ENCODE measurements at places on chromosomes 16 and 17.

DNA sequence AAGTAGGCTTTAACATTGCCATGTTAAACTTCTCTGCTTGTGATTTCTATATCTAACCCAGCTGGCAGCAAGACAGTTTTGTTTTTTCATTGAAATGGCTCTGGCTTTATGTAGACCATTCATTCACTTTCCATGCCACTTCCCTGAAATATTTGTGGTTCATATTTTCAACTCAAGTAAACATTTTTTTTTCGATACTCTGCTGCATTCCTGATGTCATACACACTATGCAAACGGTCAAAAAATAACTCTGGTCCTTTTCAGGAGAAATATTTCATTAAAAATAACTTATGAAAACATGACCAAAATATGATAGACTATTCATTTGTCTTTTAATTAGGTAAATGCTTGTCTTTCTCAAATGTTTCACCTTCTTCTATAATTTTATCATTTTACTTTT lies 116.3 kb downstream of the USP22 start:
- DNase-seq = no peak

- no peak for DNase-seq
Observed at GRCh38 chr16:76201385-76201784, 75.8 kb upstream of the CNTNAP4 start.

DNA sequence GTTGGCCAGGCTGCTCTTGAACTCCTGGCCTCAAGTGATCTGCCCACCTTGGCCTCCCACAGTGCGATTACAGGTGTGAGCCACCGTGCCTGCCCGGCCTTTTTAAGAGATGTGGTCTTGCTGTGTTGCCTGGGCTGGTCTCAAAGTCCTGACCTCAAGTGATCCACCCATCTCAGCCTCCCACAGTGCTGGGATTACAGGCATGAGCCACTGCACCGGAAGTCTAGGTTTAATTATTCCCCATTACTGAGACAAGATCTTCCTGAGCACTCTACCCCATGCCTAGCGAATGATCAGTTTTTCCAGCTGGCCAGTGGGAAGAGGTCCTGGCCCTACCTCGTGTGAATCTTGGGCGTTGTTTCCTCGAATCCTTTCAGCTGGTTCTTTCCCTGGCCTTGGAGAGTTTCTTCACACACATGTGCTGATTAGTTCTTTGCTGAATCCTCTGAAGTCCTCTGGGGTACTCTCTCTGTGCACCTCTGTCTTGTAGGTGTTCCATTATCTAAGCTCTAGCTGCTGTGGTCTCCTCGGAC lies 18.9 kb downstream of the C16orf54 start:
- DNase-seq = no peak

DNA sequence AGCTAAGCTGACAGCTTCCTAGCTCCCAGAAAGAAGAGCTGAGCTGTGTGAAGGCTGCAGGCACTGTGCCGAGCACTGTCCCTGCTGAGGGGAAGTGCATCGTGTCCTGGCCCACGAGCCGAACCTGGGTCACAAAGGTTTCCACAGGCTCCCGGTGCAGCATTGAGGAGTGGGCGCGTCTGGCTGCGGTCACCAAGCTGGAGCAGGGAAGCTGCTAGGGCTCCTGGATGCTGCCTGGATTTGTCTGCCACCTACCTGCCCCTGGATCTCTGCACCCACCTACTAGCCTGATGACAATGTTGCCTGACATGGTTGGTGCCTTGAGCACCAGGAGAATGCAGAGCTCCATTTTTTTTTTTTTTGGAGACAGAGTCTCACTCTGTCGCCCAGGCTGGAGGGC lies 6.5 kb upstream of the SRRM2 start:
- no peak for DNase-seq

DNA sequence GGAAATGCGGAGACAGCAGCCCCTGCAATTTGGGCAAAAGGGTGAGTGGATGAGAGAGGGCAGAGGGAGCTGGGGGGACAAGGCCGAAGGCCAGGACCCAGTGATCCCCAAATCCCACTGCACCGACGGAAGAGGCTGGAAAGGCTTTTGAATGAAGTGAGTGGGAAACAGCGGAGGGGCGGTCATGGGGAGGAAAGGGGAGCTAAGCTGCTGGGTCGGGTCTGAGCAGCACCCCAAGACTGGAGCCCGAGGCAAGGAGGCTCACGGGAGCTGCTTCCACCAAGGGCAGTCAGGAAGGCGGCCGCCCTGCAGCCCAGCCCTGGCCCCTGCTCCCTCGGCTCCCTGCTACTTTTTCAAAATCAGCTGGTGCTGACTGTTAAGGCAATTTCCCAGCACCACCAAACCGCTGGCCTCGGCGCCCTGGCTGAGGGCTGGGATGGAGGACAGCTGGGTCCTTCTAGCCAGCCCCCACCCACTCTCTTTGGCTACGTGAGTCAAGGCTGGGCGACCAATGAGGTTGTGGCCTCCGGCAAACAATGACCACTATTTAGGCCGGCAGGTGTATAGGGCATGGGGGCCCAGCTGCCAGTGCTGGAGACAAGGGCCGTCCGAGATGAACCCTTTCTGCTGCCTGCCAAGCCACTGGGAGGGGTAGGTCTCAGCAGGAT lies 507 bp downstream of the SERPINF1 start:
- DNase-seq = peak; percentile 57

DNA sequence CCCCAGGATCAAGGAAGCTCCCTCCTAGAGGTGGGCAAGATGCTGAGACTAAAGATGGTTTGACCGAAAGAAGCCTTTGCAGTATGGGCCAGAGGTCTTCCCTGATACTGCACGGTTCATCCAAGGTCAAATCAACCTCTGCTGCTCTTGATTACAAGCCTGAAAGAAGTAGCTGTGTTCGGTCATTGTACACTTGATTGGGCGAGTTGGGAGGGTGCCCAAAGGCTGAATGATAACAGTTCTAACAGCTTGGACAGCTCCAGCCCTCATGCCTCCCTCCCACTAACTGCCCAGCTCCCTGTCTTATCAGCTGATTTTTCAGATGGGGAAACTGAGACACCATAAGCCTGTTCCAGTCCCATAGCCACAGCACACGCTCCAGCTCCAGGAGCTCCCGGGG lies 42.8 kb downstream of the ABCC12 start:
- DNase-seq = no peak

DNA sequence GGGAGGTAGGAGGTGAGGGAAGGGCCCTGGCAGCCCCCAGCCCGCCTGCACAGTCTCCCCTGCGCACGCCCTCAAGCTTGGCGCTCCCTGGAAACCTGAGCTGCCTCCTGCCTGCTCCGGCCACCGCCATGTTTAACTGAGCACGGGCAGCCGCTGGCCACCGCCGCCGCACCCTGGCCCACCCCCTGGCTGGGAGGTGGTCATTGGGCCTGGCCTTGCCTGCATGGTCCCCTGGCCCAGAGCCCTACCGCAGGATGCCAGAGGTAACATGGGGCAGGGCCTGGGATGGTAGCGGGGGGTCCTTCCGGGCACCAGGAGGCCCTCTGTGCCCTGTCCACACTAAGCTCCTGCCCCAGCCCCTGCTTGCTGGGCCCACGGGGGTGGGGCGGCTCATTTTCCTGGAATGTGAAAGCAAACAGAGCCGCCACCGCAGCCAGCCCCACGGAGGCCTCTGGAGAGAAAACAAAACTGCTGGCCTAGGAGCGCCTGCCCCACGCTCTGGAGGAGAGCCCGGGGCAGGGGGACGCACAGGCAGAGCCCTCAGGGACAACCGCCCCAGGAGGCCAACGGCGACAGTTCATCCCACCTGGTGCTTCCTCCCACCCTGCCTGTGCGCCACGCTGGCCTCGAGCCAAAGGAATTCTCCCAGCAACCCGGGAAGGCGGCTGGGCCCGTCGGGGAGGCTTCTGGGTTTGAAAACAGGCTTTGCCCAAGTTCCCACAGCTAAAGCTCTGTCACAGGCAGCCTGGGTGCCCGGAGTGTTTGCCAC lies 8.9 kb downstream of the NHERF2 start:
- peak; percentile 39 for DNase-seq

DNA sequence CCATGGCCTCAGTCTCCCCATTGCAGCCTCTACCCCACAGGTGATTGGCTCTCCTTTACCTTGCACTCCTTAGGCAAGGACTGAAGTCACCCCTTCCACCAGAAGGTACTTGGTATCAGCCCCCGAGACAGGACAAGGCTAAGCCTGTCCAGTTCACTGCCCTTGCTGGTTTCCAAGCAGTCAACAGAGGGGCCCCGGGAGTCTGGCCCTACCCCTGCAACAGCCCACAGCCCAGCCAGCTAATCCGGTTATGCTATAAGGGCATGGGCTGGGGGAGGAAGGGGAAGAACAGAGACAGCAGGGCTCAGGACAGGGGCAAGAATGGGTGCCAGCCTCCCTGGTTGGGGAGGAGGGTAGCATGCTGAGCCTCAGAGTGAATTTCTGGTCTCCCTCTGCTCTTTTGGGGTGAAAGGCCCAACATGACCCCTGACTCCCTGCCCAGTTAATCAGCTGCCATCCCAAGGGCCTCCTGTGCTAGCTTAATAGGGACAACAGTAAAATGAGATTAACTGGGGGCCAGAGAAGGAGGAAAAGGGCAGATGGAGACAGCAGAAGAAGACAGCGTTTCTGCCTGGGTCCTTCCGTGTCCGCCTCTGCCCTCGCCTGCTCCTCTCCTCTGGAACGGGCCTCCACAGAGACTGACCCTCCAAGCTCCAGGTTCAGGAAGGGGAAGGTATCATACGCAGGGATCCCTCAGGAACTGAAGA lies 10.7 kb downstream of the DLG4 start:
- DNase-seq = no peak

GRCh38 chr17:49987681-49988441 lies 7.2 kb downstream of the DLX3 start:
- no peak for DNase-seq

- DNase-seq = no peak
Observed at GRCh38 chr16:53899431-53899830, 195.5 kb downstream of the FTO start.

- no peak for DNase-seq
Observed at GRCh38 chr16:55379876-55380390, 55.9 kb downstream of the IRX6 start.

DNA sequence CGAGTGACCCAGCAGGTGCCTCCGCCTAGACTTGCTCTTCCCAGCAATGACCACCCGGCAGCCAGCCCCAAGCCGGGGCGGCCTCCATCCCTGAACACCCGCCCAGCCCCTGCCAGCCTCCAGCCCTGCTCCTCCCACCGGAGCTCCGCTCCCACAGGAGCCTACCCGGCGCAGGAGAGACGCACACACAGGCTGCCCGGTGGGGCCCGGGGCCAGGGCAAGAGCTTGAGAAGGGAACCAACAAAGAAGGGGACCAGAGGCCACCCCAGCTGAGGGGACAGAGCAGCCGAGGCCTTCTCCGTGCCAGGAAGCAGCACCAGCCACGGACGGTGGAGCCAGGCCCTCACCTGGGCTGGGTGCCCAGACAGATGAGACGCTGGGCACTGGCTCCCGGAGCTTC lies 13.8 kb downstream of the PKD1 start:
- DNase-seq = no peak

DNA sequence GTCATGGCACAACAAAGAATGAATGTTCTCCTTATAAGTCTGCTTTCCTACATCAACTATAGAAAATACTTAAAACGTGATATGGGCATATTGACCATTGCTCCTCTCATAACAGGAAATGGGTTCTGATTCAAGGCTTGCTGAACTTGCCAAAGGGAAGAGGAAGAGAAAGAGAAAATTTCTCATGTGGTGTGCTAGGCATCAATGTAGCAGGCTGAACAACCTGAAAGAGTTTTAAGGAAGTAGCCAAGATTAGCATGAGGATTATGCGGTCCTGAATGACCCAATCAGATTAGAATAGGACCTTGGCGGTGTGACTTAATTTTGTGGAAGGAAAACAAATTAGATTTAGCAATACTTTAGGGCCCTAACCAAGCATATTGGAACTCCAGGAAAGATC lies 617.7 kb upstream of the CDH11 start:
- DNase-seq = no peak

DNA sequence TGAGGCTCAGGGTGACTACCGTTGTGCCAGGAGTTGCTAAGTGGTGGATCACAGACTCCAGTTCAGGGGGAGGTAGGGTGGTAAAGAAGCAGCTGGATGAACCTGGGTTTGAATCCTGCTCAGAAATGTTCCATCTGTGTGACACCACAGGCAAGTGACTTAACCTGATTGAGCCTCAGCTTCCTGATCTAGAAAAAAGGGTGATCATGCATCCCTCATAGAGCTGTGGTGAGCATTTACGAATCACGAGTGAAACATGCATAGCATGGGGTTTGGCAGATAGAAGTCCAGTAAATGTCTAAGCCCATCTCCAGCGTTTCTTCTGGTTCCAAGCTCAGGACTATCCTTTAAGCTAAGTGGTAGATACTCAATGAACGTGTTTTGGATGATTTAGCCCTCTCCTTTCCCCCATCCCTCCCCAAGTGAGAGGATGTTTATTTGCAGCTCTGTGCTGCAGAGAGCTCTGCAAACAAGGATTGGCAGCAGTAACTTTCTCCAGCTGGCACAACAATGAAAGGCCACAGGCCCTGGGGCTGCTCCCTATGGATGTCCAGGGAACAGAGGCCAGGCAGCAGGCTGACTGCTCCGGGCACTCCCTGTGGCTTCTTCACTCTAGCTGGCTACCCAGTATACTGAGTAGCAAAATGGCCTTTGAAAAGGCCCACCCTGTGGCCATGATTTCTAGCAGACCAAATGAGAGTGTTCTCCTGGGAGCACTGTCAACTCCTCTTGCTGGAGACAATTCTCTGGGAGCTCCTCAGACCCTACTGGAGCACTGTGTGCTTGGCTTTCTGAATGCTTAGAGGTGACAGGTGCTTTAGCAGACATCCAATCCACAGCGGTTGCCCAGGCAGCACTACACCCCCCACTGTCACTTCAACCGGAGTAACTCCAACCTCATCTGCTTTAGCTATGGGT lies 21.3 kb downstream of the CA4 start:
- DNase-seq = no peak

DNA sequence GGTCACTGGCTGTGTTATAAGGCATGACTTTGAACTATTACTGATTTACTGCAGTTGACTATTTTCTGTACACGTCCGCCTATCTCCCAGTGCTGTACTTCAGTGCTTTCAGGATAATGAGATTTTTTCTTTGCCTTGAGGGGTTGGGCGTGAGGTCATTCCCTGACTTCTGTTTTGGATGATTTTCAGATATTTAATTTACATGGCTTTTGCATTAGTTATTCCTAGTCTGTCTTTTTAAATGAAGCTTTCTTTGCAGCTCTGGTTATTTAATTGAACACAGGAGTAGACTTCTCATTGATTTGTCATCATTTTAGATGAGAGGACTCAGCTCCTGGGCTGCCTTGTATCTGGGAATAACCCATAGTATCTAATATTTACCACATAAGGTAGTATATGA lies 23.7 kb downstream of the WIPF2 start:
- DNase-seq = no peak

- DNase-seq = no peak
Observed at GRCh38 chr17:38746004-38746848, 1.9 kb downstream of the PCGF2 start.

DNA sequence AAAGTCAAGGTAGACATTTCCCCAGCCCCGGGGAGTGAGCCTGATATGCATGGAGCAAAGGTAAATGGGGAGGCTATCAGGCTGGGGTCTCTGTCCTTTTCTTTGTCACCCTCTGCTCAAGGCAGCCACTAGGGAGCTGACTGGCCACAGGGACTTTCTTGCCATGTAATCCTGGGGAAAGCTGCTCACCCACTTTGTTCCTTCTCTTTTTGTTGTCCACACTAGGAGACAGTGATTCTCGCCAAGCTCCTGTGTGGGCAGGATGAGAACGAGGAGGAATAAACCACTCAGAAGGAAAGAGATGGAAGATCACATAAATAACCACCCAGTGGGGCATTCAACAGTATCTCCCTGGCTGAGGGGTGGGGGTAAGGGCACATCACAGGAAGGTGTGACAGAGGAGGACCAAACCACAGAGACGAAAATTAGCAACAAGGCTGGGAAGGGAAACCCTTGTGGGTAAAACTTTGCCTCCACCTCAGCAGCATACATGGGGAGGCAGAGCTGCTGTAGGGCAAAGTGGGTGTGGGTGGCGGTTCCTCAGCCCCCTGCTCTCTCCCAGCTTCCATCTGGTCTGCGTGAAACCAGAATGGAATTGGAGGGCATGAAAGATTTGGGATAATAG lies 26.2 kb upstream of the CCL1 start:
- no peak for DNase-seq

Data from skeletal muscle cell (primary cell).